ENCODE measurements at places on chromosomes 5 and 9.

- peak; percentile 16 for DNase-seq
Observed at GRCh38 chr9:131282688-131283422, 6.5 kb upstream of the FAM78A start.

- DNase-seq, result no peak
Observed at GRCh38 chr5:79055017-79055416, 14.5 kb downstream of the DMGDH start.

DNA sequence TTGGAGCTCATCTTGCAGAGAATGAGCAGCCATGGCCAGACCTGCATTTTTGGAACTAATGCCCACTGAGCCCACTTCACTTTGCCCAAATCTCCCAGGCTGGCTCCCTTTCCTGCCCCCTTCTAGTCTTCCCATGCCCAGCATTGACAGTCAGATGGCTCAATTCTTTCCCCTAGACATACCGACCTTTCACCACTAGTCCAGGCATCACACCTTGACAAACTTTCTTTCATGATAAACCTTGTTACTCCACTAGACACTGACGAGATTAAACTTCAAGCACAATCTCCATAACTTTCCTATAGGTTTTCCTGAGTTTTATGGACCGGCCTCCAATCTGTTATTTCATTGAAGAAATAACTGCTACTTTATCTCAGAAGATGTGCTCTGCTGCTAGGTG, 47.8 kb upstream of the RAI14 start:
- DNase-seq, result no peak

- peak; percentile 79 for DNase-seq
Observed at GRCh38 chr5:40071870-40072269, 607.8 kb upstream of the PTGER4 start.

DNA sequence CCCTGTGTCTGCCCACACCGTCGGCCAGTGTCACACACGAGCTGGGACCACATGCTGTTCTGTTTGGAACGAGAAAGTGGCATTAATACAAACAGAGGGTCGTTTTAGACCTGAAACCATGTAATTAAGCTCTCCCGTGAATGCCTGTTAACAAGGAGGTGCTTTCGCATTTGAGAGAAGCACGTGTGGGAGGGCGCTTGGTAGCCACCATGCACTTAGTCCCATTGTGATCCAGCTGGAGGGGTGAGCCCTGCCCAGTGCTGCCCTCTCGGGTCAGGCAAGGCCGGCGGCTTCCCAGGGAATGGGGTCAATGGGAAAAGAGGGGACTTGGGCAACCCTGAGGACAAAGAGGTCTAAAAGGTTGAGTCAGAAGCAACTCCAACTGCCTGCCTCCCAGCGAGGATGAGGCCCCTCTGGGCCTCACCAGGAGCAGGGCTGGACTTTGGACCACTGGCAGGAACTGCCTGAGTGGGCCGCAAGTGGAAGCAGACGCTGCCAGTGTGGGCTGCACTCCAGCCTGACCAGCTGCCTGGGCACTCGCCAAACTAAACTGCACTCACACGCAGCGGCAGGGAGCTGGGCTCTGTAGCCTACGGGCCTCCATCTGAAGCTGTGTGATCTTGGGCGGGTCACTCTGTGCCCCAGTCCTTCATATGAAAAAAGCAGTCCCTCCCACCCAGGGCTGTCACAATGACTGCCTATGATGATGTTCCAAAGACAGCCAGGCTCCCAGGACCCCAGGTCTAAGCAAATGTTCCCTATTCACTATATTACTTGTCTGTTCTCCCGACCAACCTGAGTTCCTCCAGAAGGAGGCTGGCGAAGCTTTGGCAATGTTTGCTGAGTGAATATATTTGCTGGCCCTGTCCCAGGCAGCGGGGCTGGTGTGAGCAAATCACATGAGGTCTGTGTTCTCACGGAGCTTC, 195.7 kb downstream of the CDK5RAP2 start:
- peak; percentile 41 for DNase-seq

- no peak for DNase-seq
Observed at GRCh38 chr5:126926187-126926586, 104.2 kb downstream of the MARCHF3 start.

DNA sequence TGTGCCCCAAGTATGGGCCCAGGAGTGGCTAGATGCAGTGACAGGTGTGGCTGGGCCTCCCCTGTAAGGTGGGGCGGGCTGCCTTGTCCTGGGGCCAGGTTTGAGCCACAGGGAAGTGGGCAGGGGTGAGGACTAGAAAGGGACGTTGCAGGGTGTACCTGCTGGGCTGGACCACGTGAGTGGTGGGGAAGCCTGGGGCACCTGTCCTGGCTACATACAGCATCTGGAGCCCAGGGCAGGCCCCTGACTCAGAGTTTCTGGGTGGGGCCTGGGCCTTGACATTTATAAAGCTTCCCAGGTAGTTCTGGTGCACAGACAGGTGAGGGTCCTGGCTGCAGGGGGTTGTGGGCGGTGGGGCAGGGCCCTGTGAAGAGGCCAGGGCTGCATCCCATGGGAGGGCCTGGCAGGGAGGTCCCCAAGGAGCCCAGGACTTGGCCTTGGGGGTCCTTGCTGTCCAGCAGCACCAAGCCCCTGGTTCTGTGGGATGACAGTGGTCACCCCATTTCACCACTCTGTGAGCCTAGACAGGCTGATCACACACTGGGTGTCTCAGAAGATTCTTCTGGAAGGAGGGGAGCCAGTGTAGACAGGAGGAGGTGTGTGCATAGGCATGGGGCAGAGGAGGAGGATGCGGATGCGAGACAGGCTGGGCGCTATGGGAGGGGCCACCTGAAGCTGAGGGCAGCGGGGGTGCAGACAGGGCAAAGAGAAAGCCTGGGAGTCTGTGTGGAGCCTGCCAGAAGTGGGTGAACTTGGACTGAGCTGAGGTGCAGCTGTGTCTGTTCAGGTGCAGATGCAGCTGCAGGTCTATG, 94.0 kb downstream of the PHF2 start:
- DNase-seq, result no peak

- peak; percentile 87 for DNase-seq
Observed at GRCh38 chr5:83925321-83925954, 204.8 kb upstream of the HAPLN1 start.

- DNase-seq, result no peak
Observed at GRCh38 chr5:68505917-68506860, 290.6 kb downstream of the PIK3R1 start.

DNA sequence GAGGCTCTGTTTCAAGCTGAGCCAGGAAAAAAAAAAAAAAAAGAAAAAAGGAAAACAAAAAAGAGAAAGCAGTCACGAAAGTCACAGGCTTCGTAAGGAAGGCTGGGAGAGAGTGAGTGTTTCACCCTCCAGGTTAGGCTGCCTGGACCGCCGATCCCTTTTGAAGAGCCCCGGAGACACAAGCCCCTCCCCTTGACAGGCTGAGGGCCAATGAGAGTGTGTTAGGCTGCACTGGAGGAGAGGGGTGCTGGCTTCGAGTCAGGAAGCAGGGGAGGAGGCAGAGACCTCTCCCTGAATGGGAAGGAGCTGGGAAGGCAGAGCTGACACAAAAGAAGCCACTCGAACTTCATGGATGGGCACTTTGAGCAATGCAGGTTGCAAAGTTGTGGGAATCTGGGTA, at the start of gene NMUR2:
NMUR2 (minus strand) TSS at position 135 of the 400 bp plus-strand sequence. CDS start 166 bp downstream, outside the sequence.
- no peak for DNase-seq

DNA sequence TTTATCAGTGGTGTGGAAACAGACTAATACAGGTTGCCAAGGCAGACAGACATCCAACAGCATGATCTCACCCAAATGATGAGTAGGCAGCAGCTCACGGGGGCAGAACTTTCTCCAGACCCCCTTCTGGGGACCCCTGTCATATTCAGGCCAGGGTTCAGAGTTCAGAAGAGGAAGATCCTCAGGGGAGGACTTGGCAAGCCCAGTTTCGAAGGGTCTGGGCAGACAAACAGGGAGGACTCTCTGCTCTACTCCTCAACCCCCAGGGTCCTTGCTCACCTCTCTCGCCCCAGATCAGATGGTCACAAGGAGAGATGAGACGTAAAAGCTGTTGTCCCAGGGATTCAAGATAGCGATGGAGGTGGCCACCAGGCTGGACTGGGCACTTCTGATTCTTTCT, 215.1 kb upstream of the MVB12B start:
- no peak for DNase-seq

GRCh38 chr5:122295138-122295537, 16.9 kb upstream of the SNCAIP start:
- DNase-seq, result no peak

GRCh38 chr5:42600441-42600840, 156.2 kb upstream of the CCDC152 start:
- no peak for DNase-seq

DNA sequence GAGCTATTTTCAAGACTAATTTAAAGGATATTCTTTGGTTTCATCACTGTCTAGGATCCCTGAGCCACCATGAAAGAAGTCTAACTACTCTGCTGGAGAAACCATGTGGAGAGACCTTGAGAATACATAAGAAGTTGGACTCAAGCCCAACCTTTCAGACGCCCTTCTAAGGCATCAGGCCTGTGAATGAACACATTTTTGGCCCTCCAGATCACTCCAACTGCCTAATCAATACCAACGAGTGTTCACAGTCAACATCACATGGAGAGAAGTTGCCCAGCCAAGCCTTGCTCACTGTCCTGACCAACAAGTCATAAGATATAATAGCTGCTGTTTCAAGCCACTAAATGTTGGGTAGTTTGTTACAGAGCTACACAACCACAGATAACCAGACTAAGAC, 100.7 kb downstream of the EPB41L4A start:
- no peak for DNase-seq

GRCh38 chr5:126757713-126758357, 19.1 kb upstream of the LMNB1 start:
- no peak for DNase-seq

DNA sequence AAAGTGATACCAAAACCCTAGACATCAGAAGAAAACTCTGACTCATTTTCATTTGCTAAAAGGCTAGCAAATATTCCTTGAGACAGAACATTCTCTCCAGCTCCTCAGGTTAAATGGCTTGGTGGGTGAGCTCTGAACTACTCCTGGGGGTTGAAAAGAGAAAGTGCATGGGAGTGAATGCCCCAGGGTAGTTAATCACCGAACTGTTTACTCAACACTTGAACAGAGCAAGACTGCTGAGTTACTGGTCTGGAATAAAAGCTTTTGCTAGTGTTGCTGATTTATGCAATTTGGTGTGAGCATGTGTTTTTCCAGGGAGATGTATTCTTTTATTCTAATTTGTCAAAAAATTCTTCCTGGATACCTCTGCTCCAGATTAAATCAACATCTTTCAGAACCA, 88.3 kb upstream of the PRDM9 start:
- DNase-seq, result no peak

DNA sequence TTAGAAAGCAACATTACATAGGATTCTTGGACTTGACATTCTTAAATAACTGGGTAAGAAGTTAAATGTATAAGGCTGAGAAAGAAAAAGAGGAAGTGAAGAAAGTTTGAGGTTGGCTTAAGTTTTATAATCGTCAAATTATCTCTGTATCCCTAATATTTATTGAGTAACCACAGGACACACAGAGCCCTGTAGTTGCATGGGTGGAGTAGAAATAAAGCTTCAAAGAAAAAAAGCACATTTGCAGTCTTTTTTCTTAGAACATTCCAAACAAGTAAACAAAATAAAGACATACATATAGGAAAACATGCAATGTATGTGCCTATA, 137.0 kb downstream of the CCDC192 start:
- no peak for DNase-seq

DNA sequence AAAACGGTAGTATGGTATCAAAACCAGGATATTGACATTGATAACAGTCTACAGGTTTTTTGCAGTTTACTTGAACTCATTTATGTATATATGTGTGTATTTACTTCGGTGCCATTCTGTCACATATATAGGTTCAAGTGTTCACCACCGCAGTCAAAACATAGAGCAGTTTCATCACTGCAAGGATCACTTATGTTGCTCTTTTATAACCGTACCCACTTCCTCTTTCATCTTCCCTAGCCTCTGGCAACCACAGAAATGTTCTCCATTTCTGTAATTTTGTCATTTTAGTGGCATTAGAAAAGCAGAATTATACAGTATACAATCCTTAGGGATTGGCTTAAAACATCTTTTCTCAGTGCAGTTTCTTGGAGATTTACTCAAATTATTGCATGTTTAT, 90.3 kb downstream of the SH3GL2 start:
- no peak for DNase-seq

DNA sequence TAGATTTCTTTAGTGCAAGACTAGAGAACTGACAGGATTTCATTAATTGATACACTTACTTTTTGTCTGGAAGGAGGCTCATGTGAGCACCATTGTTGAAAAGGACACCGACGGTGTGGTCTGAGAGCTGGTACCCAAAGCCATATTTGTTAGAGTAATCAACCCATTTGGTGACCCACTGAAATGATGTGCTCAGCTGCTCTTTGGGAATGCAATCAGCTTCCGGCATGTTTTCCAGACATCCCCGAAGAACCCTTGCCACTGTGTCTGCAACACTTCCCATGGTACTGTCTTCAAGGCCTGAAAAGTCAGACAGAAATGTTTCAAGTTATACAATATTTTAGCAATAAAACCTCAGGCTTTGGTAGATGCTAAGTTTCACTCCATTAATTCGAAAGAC, 4.4 kb downstream of the PLK2 start:
- no peak for DNase-seq

DNA sequence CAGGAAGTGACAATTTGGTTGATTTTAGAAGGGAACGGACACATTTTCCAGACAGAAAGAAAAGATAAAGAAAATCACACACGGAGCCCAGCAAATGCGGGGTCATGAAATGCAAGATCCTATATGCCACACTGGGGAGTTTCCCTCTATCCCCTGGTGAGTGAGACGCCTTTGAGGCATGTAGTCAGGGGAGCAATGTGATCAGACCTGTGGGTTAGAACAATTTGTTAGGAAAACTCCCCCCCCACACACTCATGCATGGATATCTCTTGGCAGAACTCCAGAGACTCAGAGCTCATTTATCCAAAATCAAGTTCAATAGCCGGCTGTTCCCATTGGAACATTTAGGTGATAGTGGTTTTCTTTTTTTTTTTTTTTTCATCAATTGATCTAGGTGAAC, 71.7 kb upstream of the TRIO start:
- DNase-seq, result no peak

- DNase-seq, result no peak
Observed at GRCh38 chr5:40406741-40407211, 272.9 kb upstream of the PTGER4 start.

DNA sequence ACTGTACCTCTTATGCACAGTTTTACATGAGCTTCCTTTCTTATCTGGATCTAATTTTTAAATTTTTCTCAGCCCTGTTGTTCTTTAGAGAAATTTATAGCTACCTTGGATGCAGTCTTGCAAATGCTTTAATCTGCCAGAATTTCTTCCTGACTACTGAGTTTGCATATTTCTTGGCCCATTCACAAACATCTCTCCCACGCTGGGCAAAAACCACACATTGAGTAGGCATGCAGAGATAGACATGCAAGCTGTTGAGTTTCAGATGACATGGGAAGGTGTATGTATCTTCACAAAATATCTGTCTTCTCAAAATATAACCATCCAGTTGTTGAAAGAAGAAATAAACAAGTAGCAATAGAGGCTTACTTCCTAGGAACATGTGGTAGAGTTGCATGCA, 101.2 kb downstream of the PARP8 start:
- DNase-seq, result peak; percentile 20

GRCh38 chr5:12095808-12096281, 191.6 kb upstream of the CTNND2 start:
- peak; percentile 4 for DNase-seq
